NCI-H2171 (cell line): ENCODE measurements at places on chromosomes 2 and 18.

- peak; percentile 92 for DNase-seq
Observed at GRCh38 chr2:148876595-148877402, 1.8 kb downstream of the KIF5C start.

DNA sequence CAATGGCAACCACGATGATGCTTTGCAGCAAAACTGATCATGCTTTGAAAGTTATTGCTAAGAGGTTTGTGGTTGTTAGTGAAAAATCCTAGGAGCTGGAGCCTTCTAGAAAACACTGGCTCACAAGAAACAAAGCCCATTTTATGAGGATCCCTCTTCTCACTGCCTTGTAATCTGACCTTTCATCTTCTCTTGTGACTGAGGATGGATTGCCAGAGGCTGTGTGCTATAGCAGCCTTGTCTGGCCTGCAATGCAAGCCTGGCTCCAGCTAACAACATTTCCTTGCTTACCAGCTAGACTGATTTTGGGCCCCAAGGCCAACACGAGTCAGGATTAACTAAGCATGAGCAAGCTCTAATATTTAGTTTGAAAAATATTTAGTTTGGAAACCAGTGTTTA is 13.1 kb downstream of the PIEZO2 start:
- DNase-seq, result no peak

GRCh38 chr18:79326413-79327198 is 69.1 kb upstream of the NFATC1 start:
- DNase-seq, result no peak

DNA sequence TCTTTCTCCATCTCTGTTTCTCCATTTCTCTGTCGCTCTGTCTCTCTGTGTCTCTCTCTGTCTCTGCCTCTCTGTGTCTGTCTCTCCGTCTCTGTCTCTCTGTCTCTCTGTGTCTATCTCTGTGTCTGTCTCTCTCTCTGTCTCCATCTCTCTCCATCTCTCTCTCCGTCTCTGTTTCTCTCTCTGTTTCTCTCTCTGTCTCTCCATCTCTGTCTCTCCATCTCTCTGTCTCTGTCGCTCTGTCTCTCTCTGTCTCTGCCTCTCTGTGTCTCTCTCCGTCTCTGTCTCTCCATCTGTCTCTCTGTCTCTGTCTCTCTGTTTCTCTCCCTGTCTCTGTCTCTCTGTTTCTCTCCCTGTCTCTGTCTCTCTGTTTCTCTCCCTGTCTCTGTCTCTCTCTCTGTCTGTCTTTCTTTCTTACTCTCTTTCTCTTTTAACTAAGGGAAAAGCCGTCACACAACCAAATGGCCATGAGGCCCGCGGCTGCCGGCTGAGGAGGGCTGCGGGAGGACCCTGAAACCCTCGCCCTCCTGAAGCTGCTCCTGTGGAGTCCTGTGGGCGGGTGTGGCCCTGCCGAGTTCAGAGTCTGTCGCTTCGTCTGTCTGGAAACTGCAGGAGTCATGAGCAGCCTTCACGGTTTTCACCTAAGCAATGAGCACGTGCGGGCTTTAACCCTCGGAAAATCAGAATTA is 29.3 kb downstream of the NFATC1 start:
- DNase-seq, result no peak

GRCh38 chr2:241925821-241926441 is 56.4 kb downstream of the RTP5 start:
- no peak for DNase-seq

GRCh38 chr2:47061944-47062678 is 93.0 kb downstream of the STPG4 start:
- DNase-seq, result no peak

GRCh38 chr2:79901161-79901560 is 388.3 kb downstream of the CTNNA2 start:
- no peak for DNase-seq

GRCh38 chr2:147081831-147082230 is 763.0 kb upstream of the ACVR2A start:
- no peak for DNase-seq

DNA sequence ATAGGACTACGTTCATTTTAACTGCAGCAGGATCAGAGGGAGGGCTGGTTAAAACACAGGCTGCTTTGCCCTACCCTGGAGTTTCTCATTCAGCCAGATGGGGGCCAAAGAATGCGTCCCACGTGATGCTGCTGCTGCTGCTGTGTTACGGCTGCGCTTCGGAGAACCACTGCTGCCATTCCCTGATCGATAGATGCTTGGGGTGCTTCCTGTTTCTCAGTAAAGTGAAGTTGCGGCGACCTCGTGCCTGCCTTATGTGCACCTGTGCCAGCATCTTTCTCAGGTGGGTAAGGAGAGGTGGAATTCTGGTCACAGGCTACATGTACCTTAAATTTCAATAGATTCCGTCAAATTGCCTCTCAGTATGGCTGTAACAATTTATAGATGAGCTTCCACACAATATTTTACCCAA is 24.7 kb upstream of the TOGARAM2 start:
- DNase-seq, result no peak

DNA sequence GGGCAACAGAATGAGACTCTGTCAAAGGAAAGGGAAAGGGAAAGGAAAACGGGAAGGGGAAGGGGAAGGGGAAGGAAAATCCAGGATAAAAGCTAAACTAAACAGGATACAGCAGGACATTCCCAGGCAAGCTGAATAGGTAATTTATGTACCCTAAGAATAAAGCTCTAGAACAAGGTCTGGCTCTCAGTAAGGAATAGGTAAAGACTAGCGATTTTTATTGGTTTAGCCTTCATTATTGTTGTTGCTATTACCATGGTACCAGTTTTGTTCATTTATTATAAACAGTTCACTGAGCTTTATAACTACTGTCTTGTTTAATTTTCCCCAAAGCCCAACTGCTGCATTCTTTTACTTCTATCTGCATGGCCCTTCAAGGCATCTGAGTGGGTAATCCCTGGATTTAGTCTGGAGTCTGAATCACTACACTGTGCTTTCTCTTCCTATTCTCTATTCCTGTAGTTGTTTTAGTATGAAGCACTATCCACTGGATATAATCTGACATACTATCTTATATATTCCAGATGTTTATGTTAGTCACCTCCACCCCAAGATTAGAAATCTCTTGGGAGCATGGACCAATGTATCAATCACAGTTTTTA is 127.1 kb upstream of the TANK start:
- no peak for DNase-seq

DNA sequence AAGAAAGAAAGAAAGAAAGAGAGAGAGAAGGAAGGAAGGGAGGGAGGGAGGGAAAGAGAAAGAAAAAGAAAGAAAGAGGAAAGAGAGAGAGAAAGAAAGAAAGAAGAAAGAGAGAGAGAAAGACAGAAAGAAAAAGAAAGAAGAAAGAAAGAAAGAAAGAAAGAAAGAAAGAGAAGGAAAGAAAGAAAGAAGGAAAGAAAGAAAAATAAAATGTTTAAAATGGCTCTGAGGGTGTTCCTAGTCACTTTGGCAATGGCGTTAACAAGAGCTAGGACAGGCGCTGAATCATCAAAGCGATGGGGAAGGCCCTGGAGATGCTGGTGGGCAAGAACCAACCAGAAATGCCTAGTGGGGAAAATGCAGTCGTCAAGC is 77.8 kb upstream of the GPC1 start:
- no peak for DNase-seq

DNA sequence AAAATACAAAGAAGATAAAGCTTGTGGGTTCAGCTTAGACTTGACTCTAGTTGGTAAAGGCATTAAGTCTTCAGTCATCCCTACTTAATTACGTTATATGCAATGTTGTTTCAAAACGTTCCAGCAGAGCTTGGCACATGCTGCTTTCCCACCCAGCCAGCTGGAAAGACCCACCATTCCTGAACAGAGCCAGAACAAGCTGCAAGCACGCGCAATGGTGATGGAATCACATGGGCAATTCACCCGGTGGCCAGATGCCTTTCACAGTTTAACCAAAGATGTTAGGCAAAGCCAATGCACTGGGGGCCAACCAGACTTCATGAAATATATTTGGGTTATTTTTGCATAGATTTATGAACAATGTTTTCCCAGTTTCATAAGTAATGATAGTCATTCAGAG is 123.4 kb upstream of the CDH20 start:
- DNase-seq, result no peak
